NCI-H2081 treated with DMSO at 0.1 percent for 48 hours (cell line): ENCODE measurements at places on chromosomes 6 and 20.

DNA sequence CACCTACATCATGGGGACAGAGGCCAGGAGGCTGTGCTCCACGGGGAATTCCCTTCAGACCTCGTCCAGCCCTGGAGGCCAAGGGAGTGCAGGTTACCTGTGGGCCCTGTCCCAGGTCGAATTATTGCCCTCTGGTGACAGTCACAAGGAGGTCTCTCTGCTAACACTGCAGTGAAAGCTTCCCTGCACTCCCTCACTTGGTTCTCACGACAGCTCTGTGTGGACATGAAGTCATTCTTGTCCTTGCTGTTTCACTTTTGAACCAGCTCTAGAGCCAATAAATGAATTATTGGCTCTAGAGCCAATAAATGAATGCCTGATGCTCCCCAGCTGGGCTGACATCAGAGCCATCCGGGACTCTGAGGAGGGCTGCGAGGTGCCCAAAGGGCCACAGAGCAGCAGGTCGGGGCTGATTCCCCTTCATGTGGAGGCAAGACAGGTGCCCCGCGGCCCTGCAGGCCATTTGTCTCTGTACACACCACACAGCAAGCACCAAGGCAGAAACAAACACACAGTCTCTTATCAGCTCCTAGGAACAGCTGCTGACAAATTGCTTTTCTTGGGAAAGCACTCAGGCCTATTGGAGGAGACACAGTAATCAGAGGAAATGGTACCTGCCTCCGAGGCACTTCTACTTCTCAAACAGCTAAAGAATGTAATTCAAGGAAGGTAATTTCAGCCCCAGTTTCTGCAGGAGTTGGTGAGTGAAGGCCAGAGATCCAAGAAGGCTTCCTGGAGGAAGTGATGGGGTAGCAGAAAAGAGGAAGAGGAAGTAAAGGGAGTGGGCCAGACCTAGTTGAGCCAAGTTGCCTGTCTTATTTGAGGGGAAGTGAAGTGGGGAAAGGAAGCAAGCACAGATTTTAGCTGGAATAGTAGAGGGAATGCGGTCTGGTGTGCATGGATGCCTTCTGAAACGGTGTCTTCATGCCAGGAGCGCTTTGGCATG lies 27.5 kb upstream of the TBXT start:
- no peak for DNase-seq

DNA sequence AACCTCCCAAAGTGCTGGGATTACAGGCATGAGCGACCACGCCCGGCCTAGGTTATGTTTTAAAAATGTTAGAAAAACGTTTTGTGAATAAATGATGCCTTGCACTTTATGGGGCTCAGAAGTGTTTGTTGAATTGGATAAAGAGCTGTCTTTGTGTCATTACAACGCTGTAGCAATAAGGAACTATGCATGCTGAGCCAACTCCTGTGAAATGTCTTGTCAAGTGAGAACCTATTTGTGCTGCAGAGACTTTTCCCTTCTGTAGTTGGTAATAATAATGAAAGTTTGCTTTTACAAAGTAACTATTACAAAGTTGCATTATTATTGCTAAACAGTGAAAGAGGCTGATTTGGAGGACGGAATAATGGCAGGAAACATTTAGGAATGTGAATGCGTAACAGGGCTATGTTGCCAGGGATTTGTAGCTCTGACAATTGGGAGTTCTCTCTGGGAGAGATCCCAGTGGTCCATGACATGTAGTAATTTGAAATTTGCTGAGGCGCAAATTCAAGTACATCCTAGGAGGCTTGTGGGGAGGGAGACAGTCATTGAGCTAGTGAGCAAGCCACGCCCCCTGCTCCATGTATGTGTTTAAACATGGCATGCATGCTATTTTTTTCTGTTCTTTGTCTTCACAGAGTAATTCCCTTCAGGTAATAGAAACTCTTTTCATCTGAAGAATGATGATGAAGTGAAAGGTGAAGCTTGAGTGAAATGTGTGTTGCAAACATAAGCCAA lies 16.8 kb upstream of the BICRAL start:
- DNase-seq: no peak

- DNase-seq: no peak
Observed at GRCh38 chr6:25354078-25354932, 75.1 kb downstream of the CARMIL1 start.

DNA sequence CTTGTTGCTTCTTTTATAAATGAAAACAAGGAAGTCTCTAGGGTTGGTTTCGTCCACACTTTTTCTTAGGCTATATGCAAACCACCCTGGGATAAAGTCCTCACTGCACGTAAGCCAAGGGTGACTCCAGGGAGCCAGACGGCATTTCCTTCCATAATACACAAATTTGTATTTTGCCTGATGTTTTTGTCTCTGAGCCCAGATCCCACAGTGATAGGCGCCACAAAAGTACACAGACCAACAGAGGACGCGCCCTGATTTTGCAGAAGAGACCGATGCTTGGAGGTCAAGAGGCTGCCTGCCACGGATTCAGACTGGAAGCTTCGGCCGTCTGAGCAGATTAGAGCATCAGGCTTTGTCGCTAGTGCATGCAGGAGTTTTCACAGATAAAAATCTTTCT lies 22.8 kb downstream of the FOXQ1 start:
- no peak for DNase-seq

GRCh38 chr6:36917541-36918193 lies 31.9 kb downstream of the C6orf89 start:
- DNase-seq: no peak

GRCh38 chr6:87869064-87869905 lies 167.3 kb upstream of the AKIRIN2 start:
- DNase-seq: no peak

- DNase-seq: no peak
Observed at GRCh38 chr20:51129147-51129776, 106.4 kb upstream of the KCNG1 start.

GRCh38 chr6:125843593-125843992 lies 52.8 kb downstream of the NCOA7 start:
- DNase-seq: no peak

DNA sequence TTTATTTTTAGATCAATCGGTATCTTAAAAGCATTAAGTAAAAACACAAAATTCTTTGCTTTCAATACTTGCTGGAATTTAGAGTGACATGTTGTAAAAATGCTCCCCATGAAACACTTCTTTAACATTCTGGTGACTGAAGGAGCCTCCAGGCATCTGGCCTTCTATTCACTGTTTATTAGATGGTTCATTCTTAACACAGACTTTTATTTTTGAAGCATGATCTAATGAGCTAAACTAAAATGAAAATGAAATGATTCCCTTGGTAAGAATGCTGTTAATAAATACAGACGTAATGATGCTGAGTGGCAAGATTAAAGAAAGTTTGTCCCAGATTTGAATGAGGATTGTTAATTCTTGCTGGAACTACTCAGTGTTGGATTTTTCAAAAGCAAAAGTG lies 698.4 kb downstream of the TENT5A start:
- DNase-seq: no peak

GRCh38 chr6:120556491-120556890 lies 777.8 kb downstream of the TBC1D32 start:
- no peak for DNase-seq

DNA sequence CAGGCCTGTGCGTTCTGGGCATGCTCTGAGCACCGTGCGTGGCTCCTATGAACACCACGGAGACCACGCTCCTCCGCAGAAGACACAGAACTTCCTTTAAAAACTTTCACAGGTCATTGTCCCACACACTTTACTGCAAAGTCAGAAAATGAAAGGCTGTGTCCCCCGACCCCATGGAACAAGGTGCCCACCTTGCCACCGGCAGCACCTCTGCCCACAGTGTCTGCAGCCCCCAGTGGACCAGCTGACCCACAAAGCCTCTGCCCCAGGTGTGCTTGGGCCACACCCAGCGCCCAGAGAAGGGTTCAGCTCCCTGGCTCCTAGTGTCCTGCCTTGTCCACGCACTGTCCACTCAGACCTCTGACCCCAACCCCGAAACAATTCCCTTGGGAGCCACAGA lies 8.7 kb downstream of the TAF4 start:
- no peak for DNase-seq

DNA sequence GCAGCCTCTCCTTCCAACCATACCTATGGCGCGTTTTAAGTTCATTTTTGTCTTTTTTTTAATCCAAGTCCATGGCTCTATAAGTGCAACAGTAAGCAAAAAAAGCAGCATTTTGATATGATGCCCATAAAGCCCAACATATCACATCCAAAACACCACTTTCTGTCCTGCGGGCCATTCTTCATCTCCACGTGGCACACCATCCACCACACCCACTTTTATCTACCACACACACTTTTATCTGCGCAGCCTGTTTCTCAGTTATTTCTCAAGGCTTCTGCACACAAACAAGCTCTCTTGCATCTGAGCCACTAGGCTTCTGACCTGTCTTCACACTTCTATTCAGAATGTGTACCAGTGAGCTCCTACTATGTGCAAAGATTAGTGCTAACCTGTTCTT lies 5.3 kb downstream of the GCLC start:
- no peak for DNase-seq

- DNase-seq: no peak
Observed at GRCh38 chr6:163731215-163732013, 316.9 kb downstream of the QKI start.

- no peak for DNase-seq
Observed at GRCh38 chr20:35979544-35979943, 11.2 kb downstream of the CNBD2 start.

GRCh38 chr6:149961728-149962425 lies 1.9 kb upstream of the ULBP1 start:
- DNase-seq: no peak

GRCh38 chr20:46984405-46984804 lies 89.8 kb downstream of the EYA2 start:
- no peak for DNase-seq

- no peak for DNase-seq
Observed at GRCh38 chr6:83862776-83863471, 3.4 kb downstream of the CYB5R4 start.
